ENCODE measurements at places on chromosomes 1 and 21. TPM values are rescaled to one million over a fixed set of nuclear protein-coding genes. Genes with fewer than 3 reads are reported as not detected.

Gene KRTAP22-1
- total RNA-seq, result not detected

Gene MIXL1
- total RNA-seq, result not detected

Gene OR2L3
- not detected for total RNA-seq

Gene SNAP47
- 32.5 TPM for total RNA-seq

Gene FYB2
- total RNA-seq, result 15.3 TPM

Gene CD1E
- not detected for total RNA-seq

Gene KRTAP10-6
- not detected for total RNA-seq

Gene PROX1
- 94.1 TPM for total RNA-seq
